ENCODE measurements at places on chromosomes 13 and 19.

DNA sequence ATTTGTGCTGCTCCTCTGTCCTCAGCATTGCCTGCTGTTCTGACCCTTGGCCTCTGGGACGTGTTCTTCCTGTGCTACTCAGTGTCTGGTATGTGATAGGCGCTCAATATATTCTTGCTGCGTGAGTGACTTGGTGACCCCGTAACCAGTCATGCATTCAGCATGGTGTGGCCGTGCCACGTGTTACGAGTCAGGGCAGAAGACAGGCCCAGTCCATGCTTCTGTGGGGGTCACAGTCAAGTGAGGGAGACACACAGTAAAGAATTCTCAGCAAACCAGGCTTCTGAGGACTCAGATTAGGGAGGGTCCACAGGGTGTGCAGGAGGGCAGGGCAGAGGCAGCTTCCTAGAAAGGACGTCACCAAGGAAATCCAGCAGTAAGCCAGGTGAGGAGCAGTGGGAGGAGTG, 7.9 kb downstream of the PPP1R37 start:
- DNase-seq, result no peak

DNA sequence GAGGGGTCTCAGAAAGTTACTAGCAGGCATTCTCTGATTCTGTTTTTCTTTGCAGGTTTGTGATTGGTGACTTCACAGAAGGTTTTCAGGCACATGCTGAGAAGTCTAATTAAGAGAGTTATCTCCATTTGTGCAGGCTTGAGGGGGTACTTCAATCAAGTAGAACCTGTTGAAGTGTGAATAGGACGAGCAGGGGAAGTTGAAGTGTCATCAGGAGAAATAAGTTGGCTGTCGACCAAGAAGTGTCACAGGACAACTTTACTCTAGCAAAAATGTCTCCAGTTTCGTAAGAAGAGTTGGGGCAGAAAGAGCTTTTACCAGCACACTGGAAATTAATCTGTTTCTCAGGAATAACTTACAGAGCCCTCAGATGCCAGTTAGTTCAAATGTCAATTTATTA, 576.5 kb upstream of the SLITRK5 start:
- peak; percentile 1 for DNase-seq

DNA sequence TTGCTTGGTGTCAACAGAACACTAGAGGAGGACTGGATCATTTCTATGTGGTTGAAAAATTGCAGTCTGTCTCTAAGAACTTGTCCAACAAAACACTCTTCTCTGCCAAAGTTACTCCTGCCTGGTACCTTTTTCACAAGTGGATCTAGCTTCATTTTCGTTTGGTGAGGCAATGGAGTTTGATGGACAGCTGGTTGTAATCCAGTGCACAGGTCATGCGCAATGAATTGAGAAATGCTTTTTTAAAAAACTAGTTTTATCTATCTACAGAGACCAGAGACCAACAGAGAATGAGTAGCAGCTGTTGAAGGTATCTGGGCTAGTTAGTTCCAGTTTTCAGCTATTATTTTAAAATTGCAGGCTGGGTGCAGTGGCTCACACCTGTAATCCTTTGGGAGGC, 12.0 kb upstream of the KBTBD6 start:
- no peak for DNase-seq

DNA sequence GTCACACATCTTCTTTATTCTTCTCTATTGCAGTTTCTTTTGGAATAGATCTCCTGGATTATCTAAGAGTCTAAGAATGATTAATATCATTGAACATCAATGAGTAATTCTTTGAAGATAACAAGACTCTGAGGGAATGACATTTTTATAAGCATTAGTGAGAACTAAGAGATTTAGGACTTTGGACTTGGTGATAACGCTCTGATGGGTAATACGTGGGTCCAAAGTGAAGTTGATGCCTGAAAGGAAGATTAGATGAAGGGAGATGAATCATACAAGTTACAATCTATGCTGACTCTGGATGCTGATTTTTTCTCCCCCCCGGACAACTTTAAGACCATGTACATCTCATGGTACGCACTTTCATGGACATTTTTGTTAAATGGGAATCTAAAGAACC, 364.5 kb downstream of the GPC5 start:
- DNase-seq, result no peak

DNA sequence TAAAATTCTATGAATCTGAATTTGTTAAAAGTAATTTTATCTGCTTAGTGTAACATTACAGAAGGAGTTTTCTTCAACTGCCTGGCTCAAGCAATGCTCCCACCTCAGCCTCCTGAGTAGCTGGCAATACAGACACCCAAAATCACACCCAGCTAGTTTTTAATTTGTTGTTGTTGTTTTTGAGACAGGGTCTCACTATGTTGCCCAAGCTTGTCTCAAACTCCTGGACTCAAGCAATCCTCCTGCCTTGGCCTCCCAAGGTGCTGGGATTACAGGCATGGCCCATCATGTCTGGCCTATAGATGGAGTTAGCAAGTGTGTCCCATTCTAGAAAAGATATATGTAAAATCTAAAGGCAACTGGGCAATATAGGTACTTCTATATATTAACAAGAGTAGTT, 1580.4 kb upstream of the PRR20A start:
- DNase-seq, result no peak

- peak; percentile 61 for DNase-seq
These were observed 5.7 kb upstream of the CDC42EP5 start for GRCh38 chr19:54478677-54479266.

DNA sequence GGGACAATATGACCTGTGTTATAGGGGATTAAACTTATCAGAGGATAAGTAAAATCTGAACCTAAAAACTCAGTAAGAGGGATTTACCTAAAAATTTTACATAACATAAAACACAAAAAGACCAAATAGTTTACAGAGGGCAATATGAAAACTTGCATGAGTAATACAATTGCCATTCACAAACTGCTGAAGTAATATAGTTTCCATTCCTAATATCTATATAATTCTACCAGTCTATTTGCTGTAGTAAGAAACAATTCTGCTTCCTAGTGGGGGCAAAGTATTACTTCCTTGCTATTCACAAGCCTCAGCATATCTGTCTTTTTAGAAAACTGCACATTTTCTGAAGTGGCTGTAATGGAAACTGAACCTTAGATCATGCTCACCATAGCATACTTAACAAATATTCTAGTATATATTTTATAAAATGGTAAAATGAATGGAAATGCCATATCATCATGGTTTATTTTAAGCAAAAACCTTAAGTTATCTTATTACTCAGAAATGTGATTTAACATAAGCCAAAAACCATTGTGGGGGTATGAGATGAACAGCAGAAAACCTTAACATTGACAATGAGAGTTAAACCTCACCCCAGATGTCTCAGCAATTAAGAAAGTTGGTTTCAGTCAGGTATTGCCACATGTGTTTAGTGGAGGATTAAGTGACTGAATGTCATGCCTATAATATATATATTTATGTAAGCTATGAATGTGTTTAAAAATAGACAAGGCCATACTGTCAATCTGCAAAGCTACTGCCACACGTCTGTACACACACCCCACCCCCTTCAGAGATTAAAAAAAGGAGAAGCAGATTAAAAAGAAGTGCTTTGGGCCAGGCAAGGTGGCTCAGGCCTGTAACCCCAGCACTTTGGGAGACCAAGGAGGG, 136.8 kb downstream of the MIPEP start:
- DNase-seq, result peak; percentile 45

GRCh38 chr13:91312324-91312723, 35.2 kb upstream of the MIR17HG start:
- DNase-seq, result no peak

- DNase-seq, result no peak
These were observed 274.0 kb downstream of the EFNB2 start for GRCh38 chr13:106261450-106261849.

- DNase-seq, result peak; percentile 74
These were observed 4.6 kb upstream of the SIGLEC10 start for GRCh38 chr19:51422053-51422448.

Measured in fibroblast of skin of scalp (primary cell).